ENCODE measurements at places on chromosomes 4 and X. TPM values are rescaled to one million over a fixed set of nuclear protein-coding genes. Genes with fewer than 3 reads are reported as not detected.

GRCh38 chr4:174429701-174430410 is 92.4 kb downstream of the HPGD start:
- DNase-seq, result no peak

DNA sequence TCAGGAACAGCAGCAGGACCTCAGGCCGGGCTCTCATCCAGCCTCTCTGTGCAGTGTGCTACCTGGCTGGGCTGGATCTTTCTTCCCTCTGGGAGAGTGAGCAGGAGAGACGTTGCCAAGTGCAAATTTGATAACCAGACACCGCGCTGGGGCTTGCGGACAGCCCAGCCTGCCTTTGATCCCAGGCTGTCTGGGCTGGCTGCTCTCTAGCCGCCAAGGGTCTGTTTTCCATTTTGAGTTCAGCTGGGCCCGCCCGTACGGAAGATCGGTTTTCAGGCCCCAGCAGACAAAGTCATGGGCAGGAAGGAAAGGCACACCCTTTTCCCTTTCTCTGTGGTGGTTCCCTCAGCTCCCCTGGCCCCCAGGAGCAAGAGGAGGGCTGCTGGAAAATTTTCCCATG is 90.2 kb downstream of the CPZ start:
- no peak for DNase-seq

GRCh38 chrX:148592595-148592994 is 92.2 kb downstream of the AFF2 start:
- no peak for DNase-seq

DNA sequence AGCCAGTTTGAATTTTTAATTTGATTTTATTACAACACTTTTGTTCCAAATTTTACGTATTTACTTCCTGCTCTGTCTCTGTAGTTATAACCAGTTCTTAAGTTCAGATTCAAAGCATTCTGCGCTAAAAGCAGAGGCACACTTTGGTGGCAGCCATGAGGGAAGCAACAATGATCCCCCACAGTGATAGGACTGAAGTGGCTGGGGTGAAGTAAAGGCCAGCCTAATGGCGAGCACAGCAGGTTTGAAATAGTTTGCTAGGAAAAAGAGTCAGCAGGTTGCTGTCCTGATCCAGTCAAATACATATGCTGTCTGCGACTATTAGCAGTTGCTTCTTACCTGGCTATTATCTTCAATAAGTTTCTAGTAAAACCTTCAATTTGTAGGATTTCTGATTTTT is 176.3 kb downstream of the RPA4 start:
- DNase-seq, result no peak

DNA sequence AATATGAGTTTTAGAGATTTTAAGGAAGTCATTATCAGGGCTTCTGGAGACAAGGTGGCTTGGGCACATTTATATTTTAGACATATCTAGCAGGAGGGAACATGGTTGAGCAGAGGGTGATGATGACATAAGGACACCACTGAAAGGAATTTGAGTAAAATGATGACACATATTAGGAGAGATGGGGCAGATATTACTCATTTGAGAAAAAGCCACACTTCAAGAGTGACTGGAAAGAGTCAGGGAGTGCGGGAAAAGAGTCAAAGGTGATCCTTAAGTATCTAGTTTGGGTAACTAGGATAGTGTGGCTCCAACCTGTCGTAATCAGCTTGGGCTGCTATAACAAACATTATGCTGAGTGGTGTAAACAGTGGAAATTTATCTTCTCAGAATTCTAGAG is 377.7 kb downstream of the PACRGL start:
- no peak for DNase-seq

DNA sequence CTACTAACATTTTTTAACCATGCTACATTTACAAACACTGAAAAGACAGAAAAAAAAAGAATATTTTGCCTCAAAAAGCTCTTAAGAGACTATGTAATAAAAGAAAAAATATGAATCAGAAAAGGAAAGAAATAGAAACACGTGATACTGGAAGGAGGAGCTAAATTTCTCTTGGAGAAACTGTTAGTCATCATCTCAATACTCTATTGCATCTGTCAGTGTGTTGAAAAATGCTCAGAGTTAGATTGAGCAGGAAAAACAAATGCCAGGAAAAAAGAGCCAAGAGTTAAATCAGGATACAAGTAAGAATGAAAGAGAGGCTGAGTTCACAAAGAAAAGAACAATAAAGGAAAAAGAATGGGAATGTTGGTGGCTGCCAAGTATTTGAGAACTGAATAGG is 2.6 kb downstream of the RAB28 start:
- no peak for DNase-seq

DNA sequence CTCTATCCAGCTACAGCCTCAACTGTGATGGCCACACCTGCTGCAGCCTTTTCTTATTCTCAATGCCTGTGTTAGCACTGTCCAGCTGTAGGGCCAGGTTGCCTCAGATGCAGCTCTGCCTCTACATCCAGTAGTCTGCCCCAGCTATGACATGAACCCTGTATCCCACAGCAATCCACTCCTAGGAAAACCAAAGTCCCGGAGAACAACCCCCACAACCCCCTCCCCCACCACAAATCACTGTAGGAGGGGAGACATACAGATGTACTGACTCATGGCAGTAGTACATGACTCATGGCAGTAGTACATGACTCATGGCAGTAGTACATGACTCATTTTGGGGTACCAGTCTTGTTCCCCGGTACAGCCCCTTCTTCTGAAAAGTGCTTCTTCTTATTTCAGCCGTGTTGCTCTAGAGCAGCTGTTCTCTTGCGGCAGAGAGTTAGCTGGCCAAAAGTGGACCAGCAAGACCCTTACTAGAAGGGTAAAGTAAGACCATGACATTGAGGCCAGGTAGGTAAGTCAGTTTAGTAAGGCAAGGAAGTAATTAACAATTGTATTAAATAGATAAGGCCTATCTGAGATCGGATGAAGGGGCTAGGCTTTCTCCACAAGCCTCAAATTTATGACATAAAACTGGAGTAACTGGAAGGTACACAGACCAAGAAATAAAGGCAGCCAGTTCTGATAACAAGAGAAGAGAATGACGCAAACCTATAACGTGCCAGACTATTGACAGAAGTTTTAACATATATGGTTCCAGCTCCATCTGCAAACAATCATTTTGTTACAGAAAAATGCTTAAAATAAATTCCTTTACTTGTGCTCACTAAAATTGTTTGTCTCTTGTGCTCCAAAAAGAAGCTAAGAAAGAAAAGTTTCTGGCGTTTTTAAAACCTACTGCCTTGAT is 221.4 kb downstream of the TACR3 start:
- no peak for DNase-seq

ARHGAP36 gene
- total RNA-seq, result not detected

DMP1 gene
- not detected for total RNA-seq

Data from G401 (cell line).